ENCODE measurements at places on chromosomes 2 and 18.

DNA sequence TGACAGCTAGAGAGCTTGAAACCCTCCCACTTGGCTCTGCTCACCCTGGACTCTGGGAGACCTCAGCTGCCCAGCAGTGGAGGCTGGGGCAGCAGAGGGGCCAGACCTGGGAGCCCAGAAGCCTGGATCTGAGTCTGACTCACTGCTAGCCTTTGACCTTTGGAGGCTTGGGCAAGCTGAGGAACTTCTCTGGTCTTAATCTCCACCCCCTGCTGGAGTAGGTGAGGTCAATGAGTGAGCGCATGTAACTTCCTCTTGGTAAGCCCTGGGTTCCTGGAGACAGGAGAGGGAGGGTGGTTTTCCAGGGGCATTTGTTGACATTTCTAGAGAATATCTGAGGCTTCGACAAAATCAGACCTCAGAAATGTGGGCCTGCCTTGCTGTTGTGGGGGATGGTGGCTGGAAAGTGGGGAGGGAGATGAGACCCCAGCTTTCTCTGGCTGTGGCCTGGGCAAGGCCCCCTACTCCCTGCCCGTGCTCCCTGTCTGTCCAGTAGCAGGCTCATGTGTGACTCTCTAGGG, 73.0 kb upstream of the YWHAQ start:
- no peak for DNase-seq

DNA sequence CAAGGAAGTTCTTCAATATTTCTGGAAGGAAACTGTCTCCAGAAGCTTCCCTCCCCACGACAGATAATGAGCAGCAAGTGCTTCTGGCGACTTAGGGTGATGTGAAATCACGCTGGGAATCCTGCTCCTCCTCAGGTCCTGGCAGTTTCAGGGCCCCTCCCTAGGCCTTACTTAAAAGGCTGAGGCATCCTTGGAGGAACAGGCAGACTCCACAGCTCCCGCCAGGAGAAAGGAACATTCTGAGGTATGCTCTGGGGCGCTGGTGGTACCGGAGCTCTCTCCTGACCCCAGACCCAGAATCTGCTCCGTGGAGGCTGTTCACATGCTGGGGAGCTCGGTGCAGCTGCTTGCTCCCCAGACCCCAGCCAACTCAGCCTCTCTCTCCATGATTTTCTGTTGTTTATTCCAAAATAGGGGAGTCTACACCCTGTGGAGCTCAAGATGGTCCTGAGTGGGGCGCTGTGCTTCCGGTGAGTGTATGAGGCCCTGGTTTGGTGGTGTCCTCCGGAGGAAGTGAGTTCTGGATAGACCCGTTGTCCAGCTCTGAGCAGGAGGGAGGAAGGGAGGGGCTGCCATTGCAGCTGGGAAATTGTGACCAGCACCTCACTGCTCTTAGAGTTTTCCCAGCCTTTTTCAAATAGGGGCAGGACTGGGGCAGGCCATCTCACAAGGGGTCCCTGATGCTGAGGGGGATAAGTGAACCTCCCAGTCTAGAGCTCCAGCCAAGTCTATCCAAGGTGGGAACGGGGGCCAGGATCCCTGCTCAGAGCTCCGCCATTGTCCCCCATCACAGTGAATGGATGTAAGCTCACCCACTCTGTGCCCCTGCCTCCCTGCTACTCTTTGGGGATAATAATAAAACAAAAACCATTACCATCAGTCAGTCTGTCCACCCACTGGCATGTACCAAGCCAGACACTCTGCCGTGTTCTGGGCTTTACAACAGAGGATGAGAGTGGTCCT, at the start of gene IL36RN:
IL36RN (plus strand) TSS at position 201 of the 963 bp plus-strand sequence; CDS start at position 442, 241 bp downstream.
- DNase-seq, result no peak

DNA sequence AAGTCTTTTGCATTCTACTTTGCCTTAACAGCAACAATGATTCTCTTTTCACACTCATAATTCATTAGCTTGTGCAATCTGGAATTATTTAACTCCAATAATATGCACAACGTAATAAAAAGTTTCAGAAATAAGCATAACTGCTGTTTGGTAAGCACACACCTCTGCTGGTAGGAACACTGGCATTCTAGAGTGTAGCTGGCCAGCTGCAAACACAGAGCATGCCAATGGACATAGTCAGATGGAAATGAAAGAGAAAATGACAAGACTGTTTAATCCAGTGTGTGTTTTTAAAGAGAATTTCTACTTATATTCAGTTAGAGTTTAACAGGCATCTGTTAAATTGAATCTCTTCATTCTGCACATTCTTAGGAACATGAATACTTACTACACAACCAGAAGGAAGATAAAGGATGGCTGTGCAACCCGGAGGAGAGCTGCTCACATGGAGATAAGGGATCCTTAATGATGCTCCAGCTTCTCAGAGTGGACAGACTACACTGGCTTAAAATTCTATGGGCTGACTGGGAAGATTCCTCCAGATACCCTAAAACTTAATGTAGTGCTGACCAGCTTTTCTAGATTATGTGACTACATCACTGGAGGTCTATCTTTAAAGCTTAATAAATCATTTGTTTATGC, 94.6 kb upstream of the CHAC2 start:
- DNase-seq, result no peak

DNA sequence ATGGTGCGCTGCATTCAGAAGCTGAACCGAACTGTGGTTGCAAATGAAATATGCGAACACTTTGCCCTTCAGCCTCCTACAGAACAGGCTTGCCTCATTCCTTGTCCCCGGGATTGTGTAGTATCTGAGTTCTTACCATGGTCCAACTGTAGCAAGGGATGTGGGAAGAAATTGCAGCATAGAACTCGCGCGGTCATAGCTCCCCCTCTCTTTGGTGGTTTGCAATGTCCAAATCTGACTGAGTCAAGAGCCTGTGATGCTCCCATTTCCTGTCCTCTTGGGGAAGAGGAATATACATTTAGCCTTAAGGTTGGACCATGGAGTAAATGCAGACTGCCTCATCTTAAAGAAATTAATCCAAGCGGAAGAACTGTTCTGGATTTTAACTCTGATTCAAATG, 291.4 kb downstream of the THSD7B start:
- no peak for DNase-seq

GRCh38 chr2:23449831-23450331, 64.9 kb downstream of the KLHL29 start:
- no peak for DNase-seq

- DNase-seq, result no peak
These were observed 61.7 kb downstream of the INPP5D start for GRCh38 chr2:233121856-233122255.
